ENCODE measurements at places on chromosomes 1 and 21.
A peak's percentile ranks its signal among the peaks of the same experiment; 100 is the strongest.

GRCh38 chr1:17277511-17278159, 28.7 kb downstream of the PADI3 start:
- no peak for DNase-seq

- no peak for DNase-seq
Measured at GRCh38 chr1:168371477-168371876, 90.8 kb downstream of the TBX19 start.

- DNase-seq, result no peak
Measured at GRCh38 chr1:13540866-13541265, 27.1 kb upstream of the LRRC38 start.

- peak; percentile 68 for DNase-seq
Measured at GRCh38 chr1:166840309-166841274, 1.3 kb downstream of the POGK start.

- DNase-seq, result no peak
Measured at GRCh38 chr21:37912616-37913015, 3.6 kb downstream of the KCNJ6 start.

DNA sequence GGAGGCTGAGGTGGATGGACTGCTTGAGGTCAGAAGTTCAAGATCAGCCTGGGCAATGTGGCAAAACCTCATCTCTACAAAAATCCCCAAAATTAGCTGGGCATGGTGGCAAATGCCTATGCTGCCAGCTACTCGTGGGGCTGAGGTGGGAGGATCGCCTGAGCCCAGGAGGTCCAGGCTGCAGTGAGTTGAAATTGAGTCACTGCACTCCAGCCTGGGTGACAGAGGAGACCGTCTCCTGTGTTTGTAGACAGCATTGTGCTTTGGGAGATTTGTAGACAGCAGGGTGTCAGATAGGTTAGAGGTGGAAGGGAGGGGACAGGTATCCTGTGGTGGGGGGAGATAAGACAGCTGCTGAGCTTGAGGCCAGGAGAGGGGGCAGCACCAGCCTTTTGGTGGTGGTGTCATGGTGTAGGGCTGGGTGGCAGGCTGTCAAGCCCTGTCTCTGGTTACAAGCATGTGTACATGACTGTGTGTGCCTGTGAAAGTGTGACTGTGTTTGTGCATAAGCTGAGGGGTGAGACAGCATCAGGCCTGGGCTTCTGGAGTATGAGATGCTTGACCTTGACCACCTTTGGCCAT, 15.2 kb downstream of the PPFIA4 start:
- DNase-seq, result no peak

DNA sequence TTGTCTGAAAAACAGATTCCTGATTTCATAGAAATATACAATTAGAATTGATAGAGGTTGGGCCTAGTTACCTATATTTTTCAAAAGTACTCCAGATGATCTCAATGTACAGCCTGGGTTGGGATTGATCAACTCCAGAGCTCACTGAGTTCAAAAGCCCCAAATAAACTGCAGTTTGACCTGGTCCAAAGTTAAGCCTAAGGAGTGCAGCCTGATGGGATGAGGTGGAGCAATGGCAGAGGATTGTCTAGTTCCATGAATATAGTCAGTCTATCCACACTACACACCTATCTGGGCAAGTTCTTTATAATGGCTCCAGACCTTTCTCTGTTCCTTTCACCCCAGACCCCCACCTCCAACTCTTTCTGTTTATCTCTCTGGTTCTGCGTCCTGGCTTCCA, 49.2 kb downstream of the C8A start:
- no peak for DNase-seq

DNA sequence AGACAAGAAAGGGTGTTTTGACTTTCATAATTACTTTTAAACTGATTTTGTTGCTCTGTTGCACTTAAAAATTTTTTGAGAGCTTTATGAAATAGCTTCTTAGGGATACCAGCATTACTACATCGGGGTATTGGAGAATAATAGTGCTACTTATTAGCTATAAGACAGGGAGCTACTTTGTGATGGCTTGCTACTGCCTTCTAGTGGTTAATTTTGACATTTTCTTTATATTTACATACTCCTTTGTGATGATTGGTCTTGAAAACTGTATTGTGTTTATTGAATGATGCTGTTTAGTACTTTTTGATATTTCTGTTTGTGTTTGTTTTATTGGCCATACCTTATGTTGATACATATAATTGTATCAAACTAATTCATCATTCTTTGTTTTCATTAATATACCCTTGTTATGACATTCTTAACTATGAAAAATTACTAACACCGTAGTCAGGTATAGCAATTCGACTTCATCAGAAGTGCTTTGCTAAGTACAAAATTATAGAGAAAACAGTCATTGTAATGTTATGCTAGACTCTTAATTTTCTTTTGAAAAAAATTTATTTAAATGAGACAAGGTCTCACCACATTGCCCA, 85.5 kb downstream of the CLIC4 start:
- DNase-seq, result no peak

GRCh38 chr21:35587841-35588380, 472.4 kb downstream of the SETD4 start:
- DNase-seq, result no peak

DNA sequence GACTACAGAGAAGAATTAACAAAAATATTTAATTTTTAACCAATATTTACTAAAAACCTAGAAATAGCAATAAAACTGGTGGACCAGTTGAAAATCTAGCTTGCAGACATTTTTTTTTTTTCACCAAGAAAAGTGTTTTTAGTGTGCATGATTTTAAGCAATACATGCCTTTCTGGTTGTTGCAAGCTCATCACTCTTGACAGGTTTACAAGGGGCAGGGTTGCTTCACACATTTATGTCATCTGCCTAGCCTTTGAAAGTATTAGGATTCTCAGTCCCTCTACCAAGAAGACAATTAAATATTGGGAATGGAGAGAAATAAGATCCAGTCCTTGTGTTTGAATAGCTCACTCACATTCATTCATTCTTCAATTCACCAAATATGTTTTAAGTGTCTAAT, 53.8 kb upstream of the LYPLAL1 start:
- no peak for DNase-seq

DNA sequence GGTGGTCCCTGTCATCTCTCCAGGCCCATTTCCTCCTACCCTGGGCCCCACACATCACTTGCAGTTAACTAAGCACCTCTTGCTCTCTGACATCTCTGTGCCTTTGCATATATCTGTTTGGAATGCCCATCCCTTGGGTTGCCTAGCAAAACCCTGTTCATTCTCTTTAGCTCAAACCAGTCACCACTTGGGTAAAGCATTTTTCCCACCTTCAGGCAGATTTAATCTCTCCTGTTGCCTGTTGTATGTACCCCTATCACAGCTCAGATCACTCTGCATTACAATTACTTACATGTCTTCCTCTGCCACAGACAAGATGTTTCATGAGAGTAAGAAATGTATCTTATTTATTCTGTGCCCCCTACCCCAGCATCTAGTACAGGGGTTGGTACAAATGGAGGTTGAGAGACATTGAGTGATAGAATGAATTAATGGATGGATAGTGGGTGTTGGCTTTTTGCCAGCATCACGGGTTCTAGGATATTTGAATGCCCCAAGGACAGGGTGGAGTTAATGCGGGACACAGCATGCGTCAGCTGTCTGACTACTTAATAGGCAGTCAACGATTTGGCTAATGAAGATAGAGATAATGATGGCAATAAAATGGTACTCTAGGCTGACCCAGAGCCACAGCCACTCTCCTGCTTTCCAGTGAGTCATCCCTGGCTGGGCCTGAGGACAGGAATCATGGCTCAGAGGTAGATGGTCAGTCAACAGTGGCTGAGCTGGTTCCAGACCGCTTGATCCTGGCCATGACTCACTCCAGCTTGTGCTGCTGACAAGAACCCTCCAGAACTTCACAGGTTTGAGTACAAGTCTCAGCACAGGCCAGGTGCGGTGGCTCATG, 6.5 kb downstream of the NR0B2 start:
- DNase-seq, result peak; percentile 87
